ENCODE measurements at places on chromosomes 2 and 18.

DNA sequence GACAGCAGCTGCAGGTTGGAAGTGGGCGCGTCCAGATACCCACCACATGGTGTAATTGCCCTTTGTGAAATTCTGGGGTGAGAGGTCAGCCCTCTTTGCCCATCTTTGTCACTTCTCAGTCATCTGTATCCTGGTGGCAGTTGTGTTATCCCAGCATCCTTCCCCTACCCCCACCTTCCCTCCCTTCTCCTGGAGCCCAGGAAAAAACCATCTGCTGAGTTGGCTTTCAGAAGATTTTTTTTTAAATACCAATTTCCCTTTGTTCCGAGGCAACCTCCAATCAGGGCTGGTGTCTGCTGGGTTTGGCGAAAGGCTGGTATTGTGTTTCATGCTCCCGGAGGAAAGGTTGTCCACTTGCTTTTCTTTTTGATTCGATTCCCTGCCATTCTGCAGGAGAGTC lies 35.2 kb downstream of the SETBP1 start:
- DNase-seq, result no peak

- peak; percentile 1 for DNase-seq
Observed at GRCh38 chr2:71620116-71620515, 166.8 kb downstream of the DYSF start.

DNA sequence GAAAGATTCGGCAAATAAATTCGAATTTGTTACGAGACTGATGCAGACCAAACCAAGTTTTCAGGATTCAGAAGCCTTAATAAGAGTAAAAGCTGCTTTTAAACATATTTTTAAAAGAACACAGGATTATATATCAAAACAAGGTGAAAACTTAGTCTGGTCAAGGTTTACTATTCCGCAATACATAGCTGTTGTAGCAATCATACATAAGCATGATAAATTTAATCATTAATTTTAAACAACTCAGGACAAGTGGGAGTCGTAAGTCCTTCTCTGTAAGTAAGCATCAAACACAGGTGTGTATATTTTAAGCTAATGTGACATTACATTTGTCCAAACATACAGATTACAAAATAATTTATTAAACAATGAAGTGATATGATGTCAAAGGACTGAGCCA lies 57.7 kb downstream of the PUM2 start:
- DNase-seq, result no peak

DNA sequence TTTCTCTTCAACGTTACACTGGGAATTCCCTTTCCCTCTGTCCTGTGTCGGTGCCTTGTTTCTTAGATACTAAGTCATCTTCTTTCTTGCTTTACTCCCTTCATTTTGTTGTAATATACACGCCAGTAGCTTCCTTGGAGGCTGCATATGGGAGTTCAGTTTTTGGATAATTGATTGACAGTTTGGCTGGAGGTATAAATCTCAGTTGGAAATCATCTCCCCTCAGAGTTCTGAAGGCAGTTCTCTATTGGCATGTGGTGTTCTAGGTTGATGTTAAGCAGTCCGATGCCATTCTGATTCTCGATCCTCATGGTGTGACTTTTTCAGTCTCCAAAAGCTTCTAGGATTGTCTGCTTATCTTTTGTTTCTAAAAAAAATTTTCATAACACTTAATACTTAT lies 152.5 kb upstream of the GLI2 start:
- DNase-seq, result no peak

DNA sequence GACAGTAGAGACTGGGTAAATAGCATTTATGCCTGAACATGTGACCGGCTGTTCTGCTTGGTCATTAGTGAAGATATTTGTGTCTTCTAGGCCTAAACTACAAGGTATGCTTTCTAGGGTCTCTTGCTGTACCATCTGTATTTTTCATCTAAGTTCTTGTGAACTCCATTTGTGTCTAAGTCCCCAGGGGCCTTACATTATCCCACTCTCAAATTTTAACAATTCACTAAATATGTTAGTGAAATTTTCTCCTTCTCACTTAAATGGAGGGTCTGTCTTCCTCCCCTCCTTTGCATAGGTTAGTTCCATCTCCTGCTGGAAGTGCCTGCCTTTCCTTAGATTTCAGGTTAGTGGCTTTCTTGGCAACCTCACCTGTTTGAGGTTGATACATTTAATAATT lies 382.6 kb downstream of the RAD51AP2 start:
- DNase-seq, result no peak

DNA sequence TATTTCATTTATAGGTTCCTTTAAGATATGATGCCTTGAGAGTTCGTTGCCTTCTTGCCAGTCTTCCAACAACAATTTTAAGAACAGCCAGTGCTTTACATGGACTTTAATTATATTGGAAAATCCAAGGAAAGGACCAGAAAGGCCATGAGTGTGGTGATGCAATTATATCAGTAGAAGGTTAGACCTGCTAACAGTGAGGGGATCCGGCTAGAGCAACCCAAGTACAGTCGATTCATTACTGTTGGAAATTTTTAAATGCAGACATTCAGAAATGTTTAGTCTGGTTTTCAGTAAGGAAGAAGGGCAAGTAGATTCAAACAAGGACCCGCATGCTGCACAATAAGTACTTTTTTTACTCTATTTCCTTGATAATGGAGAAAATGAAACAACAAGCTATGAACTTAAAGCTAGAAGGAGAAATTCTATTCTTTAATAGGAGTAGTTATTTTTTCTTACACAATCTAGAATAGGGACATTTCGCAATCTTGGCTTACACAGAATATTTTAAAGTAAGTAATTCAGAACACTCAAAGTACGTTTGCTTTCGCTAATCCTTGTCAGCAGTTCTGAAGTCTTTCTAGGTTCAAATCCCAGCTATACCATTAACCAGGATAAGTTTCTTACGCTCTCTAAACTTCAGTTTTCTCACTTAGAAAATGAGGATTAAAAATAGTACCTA lies 405.5 kb downstream of the MEIS1 start:
- no peak for DNase-seq

DNA sequence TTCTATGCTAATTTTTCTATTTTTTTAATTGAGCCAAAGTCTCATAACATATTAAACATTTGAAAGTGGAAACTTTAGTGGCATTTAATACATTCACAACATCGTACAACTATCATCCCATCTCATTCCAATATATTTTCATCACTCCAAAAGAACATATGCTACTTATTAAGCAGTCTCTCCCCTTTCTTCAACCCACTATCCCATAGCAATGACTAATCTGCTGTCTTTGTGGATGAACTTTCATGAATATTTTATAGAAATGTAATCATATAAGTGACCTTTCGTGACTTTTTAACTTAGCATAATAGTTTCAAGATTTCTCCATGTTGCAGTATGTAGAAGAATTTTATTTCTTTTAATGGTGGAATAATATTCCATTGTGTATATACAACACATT lies 90.3 kb downstream of the CCDC178 start:
- DNase-seq, result no peak

DNA sequence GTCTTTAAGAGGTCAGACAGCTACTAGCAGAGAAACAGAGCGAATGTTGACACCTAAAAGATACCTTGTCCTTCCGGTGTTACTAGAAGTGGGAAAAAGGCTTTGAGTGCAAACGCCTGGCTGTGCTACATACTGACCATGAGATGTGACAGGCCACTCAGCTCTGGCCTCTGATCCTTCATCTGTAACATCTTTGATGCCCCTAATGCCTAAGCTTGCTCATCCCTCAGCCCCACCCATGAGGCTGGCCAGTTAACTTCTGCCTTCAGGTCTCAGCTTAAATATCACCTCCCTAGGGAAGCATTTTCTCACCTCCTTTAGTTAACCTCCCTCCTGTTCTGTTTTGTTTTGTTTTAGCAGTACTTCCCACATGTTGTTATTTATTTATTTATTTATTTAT lies 15.9 kb downstream of the EPAS1 start:
- DNase-seq, result no peak

DNA sequence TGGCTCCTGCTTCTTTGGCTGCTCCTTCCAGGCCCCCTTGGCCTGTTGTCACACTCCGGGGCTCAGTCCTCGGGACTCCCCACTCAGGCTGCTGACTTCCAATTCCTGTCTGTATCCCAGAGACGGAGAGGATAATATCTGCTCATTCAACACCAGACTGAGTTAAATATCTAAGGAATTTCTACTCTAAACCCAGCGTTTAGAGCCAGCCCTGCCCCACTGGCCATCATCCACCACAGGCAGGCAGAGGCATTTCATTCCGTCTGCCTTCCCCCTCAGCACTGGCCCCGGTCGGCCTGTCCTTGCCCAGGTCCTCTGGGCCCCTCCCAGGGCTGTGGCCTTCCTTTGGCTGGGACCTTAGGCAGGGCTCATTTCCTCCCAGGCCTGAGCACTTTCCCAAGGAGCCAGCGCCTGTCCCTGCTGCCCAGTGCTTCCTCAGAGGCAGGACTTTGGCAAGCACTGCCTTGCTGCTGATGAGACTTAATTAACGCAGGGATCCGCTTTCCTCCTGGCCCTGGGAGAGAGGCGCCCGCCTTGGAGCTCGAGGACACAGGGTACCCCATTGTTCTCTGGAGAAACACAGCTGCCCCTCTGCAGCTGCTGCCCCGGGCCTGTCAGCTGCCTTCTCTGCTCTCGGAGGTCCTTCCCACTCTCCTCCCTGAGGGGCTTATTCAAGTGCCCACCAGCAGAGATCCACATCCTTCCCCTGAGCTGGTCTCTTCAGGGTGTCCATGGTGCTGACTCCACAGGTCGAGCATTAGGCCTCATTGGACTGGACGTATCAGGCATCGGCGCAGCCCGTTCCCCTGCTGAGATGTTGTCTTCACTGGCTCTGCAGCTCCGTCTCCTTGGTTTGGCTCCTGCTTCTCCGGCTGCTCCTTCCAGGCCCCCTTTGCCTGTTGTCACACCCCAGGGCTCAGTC lies 42.8 kb downstream of the ATOH8 start:
- no peak for DNase-seq

GRCh38 chr2:199677881-199678280 lies 173.1 kb downstream of the FTCDNL1 start:
- no peak for DNase-seq

DNA sequence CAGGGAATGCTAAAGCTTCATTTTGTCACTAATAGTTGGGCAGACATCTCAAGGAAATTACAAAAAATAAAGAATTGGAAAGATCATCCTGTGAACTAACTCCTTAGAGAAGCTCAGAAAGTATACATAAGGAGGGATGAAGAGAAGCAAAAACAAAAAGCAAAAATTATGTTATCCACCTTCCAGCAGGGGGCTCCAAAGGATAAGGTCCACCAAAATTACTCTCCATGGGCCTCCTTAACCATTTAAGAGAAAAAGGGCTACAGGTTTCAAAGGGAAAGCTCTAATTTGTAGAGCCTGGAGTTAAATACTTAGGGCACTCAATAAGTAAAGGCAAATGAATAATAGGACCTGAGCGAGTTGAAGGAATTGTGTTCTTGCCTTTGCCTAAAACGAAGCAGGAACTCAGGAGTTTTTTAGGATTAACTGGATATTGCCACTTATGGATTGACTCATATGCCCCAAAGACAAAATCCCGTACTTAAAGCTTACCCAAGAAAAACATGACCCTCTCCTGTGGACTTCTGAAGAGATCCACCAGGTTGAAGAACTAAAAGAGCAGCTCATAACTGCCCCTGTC lies 1167.9 kb downstream of the DSC3 start:
- DNase-seq, result no peak

- DNase-seq, result no peak
Observed at GRCh38 chr2:218046238-218046637, 22.8 kb upstream of the RUFY4 start.

GRCh38 chr2:117378653-117379052 lies 435.8 kb upstream of the DDX18 start:
- DNase-seq, result no peak

DNA sequence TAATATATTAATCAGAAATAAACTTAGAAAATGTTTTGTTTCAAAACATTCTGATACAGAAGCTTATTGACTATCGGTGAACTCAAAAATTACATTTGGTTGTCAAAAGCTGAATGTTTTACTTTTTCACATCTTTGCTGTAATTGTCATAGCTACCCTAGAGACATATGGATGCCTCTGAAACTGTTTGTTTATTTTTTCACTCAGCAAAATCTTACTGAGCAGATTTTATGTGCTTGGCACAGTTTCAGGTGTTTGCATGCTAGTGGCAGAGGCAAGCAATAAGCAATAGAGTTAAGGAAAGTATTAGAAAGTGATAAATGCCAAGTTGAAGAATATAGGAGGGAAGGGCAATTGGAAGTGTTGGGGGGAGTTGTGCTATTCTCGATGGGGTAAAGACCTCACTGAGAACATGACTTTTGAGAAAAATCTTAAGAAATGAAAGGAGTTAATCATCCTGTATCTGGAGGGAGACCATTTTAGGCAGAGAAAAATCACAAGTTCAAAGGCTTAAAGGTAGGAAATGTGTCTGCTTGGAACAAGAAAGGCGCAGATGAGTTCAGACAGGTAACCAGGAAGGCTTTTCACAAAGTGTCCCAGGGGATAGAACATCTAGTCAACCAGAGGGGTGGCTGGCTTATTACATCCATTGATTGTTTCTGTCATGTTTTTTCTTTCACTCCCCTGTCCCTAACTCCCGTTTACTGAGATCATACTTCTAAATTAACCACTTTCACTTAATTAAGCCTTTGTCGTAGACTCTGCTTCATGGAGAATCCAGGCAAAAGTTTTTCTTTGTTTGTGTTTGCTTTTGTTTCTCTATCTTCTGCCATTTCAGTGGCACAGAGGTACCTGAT lies 27.2 kb upstream of the COBLL1 start:
- DNase-seq, result no peak

DNA sequence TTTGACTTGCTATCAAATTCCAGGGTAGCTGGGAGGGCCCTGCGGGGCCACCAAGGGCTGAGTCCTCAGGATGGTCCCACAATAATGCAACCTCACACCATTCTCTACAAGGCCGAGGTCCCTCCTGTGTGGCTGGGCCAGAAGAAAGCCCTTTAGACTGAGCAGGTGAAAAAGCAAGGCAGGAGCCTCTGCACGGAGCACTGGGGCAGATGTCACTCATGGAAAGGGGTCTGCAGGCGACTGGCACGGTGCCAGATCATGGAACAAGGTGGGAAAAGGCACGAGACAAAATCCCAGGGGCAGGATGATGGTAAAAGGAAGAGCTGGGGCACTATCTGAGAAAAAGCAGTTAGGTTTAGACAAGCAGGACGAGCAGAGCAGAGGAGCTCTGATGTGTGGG lies 16.1 kb downstream of the HJURP start:
- no peak for DNase-seq

GRCh38 chr18:8610459-8610851 lies 1.2 kb downstream of the RAB12 start:
- DNase-seq, result peak; percentile 17

- DNase-seq, result no peak
Observed at GRCh38 chr2:189018631-189019030, 44.5 kb downstream of the COL3A1 start.

GRCh38 chr18:5972298-5972697 lies 77.0 kb upstream of the TMEM200C start:
- no peak for DNase-seq

Measured in activated CD4-positive, alpha-beta T cell treated with anti-CD3 and anti-CD28 coated beads, Interleukin-2, amount 10 ng/mL, durations not matched to agents 7 days and 5 days (primary cell).